ENCODE measurements at places on chromosomes 3 and 15.
A peak's percentile ranks its signal among the peaks of the same experiment; 100 is the strongest.

GRCh38 chr3:141266797-141267555 is 35.4 kb downstream of the PXYLP1 start:
- DNase-seq: no peak

- DNase-seq: peak; percentile 25
These were observed 160.0 kb upstream of the CGNL1 start for GRCh38 chr15:57216288-57216687.

GRCh38 chr15:20356444-20356910 is 185.1 kb downstream of the GOLGA6L6 start:
- DNase-seq: peak; percentile 77

- DNase-seq: no peak
These were observed 2.9 kb upstream of the NDN start for GRCh38 chr15:23690015-23690414.

GRCh38 chr15:62491642-62492041 is 326.6 kb upstream of the C2CD4B start:
- no peak for DNase-seq

GRCh38 chr3:4069796-4070195 is 233.4 kb upstream of the SETMAR start:
- DNase-seq: no peak

DNA sequence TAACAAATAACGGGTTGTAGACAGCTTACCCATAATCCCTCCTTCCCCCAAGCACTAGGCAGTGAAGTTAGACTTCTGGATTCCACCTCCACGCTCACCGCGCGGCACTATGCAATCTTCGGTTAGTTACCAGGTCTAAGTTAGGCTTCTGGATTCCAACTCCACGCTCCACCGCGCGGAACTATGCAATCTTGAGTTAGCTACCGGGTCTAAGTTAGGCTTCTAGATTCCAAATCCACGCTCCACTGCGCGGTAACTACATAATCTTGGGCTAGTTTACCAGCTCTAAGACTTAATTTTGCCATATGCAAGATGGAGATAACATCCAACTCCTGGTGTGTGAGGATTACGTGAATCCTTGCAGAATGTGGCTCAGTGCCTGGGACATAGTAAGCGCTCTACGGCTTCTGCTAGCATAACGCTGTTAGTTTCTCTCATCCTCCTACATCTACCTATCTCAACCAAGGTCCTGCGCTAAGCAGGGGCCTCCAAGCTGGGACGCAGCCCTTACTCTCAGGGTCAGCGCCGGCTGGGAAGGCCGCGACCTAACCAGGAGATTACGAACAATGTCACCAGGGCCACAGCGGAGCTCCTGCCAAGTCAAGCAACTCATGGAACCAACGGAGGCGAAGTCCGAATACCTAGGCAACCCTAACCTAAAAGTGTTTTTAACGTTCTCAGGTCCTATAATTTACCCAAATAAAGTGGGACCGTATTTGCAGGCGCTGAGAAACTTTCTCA is 497 bp upstream of the RPLP1 start:
- DNase-seq: peak; percentile 45

- no peak for DNase-seq
These were observed 22.2 kb upstream of the RIOX2 start for GRCh38 chr3:97994328-97994945.
